ENCODE measurements at places on chromosomes 13 and 19.
A peak's percentile ranks its signal among the peaks of the same experiment; 100 is the strongest.

GRCh38 chr13:42110410-42111155, 62.1 kb downstream of the DGKH start:
- peak; percentile 81 for DNase-seq

- no peak for DNase-seq
These were observed 2.6 kb upstream of the CLC start for GRCh38 chr19:39740395-39740794.

- no peak for DNase-seq
These were observed 13.3 kb downstream of the COL4A1 start for GRCh38 chr13:110293649-110294048.

DNA sequence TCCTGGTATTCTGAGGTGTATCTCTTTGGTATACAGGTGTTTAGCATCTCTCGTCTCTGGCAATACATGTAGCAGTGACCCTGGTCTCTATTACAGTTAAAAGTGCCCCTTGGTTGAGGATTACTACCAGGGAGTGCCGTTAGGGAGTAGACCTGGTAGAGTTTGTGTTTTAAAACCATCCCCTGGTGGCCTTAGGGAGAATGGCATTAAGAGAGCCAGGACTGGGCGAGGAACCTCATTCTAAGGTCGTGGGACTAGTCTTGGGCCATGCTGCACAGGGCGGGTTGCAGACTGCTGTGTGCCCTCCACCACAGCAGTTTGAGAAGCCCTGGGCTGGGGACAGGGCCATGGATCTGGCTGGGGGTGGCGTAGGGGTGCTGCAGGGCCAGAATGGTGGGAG, 35.0 kb downstream of the B3GLCT start:
- no peak for DNase-seq

DNA sequence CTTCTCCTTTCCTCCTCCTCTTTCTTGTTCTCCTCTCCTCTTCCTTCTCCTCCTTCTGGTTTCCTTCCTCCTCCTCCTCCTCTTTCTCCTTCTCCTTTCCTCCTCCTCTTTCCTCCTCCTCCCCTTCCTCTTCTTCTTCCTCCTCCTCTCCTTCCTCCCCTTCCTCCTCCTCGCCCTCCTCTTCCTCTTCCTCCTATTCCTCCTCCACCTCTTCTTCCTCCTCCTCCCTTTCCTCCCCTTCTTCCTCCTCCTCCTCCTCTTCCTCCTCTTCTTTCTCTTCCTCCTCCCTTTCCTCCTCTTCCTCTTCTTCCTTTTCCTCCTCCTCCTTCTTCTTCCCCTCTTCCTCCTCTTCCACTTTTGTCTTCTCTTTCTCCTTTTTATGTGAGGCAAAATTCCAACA, 55.0 kb upstream of the ADGRE1 start:
- no peak for DNase-seq

DNA sequence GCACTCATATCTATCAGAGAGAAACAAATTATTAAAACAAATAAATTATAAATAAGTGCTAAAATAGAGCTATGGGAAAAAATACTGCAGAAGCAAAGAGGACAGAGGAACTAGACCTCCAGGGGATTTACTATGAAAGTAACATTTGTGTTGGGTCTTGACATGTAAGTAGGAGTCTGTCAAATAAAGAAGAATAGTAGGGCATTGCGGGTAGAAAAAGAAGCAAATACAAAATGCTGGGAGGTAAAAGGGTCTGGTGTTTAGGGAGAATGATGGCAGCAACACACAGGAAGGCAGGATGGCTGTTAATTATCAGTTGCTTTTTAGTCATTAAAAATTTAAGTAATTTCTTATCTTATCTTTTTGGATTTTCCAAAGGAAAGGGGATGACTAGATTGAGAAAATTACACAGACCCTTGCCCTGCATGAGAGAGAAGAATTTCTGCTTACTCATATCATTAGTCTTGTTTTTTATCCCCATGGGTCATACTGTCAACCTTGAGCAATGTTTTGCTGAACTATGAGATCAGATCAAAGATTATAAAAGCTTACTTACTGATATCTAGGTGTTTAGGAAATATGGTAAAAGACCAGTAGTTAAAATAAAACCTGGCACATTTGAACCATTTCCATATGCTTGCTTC, 472.7 kb downstream of the DIAPH3 start:
- DNase-seq: no peak

DNA sequence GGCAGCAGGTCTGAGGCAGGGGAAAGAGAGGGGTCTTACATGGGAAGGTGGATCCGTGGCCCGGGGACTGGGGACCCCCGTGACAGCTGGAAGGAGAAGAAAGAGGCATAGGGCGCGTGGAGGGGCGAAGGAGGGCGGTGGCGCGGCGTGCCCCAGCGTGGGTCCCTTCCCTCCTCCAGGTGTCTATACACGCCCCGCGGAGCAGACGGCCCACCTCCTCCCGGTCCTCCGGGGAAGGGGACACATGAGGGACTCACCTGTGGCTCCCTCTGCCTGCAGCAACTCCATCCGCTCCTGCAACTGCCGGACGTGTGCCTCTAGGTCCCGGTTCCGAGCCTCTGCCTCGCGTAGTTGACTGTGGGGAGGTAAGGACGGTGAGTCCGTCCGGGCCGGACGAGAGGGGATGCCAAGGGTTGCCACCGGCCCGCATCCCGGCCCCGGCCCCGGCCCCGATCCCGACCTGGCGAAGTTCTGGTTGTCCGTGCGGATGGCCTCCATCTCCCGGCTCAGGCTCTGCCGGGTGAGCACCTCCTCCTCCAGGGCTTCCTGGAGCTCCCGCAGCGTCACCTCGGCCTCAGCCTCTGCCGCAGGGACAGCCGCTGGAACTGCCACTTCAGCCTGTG, 2.4 kb upstream of the SIX5 start:
- no peak for DNase-seq

GRCh38 chr13:102033857-102034331, 368.0 kb downstream of the FGF14 start:
- no peak for DNase-seq

DNA sequence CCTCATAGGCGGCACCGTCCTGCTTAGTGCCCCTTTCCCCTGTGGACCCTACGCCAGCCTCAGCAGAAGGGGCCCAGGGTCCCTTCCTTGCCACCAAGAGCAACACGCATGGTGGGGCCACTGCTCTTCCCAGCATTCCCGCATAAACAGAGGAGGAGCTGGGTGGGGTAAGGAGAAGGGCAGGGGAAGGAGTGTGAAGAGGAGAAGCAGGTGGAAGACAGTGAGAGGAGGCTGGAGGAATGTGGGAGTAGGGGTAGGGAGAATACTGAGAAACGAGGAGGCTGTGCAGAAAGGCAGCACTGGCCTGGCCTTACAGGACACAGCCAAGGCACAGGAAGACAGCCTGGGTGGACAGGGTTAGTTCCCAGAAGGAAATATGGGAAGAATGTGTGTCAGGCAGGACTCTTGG, 43.9 kb downstream of the ZNF331 start:
- no peak for DNase-seq

DNA sequence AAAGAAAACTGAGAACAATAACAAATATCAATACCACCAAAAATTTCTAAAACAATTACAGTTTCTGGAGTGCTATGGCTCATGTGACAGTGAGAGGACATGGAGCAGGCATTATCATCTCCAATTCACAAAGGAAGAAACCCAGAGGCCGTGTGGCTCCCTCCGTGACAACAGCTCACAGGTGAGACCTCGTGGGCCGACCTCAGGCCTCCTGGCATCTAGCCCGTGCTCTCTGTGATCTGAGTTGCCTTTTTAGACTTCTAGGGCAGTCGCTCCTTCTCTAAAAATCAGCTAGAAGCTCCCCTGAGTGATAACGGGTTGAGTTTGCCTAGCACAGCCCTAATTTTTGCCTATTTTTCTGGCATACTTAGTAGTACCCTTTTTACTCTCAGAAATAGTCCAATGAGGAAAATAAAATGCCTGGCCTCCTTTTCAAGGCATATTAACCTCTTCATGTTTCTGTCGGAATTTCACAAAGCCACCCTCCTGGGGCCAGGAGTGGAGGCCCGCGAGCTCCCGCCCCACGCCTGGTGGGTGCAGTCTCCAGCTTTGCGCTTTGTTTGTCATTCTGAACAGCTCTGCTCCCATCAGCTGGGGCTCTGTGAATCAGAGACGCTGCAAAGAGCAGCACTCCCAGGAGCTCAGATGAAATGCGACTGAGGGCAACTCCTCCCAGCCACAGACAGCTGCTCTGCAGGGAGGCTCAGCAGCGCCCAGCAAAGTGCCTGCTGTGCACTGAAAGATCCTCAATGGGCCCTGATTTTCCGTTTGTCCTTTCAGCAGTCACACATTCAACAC, 292.5 kb downstream of the UQCRFS1 start:
- no peak for DNase-seq

DNA sequence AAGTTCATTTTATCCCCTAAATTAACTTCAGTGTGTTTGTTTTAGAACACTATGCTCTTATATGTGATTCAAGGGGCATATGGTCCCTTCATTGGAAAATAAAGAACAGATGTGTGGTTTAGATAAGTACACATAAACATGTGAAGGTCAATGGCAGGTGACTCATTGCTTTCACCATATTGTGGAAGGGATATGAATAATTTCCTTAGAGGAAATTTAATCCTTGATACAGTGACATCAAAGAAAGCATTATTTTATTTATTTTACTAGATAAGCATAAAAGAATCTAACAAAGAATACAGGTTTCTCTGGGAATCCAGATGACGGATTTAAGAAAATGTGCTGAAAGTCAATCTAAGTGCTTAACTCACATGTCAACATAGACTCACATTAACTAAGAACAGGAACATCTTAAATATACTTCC, 373.5 kb downstream of the KCTD12 start:
- DNase-seq: no peak

DNA sequence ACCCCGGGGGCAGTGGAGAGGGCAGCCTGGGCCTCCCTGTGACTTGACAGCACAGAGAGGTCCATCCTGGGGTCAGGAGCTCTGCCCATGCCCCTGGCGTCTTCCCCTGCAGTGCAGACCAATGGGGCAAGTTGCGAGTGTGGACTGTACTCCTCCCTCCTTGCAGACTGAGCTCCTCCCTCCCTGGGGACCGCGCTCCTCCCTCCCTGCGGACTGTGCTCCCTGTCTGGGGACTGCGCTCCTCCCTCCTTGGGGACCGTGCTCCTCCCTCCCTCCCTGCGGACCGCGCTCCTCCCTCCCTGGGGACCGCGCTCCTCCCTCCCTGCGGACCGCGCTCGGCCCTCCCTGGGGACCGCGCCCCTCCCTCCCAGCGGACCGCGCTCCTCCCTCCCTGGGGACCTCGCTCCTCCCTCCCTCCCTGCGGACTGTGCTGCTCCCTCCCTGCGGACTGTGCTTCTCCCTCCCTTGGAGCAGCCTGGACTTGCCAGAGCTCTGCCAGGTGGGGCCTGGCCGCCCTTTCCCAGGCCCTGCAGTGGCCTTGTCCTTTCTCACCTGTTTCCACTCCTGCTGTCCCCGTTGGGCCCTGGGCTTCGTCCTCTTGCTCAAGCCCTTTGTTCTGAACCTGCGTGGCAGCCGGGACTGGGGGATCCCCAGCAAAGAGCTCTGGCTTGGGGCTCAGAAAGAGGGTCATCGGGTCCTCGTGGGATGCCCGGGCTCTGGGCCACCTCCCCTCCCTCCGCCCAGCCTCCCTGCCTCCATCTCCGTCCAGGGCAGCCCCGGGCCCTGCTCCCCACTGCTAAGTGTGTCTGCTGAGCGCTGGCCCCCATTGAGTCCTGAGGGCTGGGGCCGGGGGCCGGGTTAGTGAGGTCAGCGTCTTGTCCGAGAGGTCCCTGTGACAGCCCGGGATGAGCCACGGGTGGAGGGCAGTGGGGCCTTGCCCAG, 6.8 kb downstream of the GAMT start:
- no peak for DNase-seq

DNA sequence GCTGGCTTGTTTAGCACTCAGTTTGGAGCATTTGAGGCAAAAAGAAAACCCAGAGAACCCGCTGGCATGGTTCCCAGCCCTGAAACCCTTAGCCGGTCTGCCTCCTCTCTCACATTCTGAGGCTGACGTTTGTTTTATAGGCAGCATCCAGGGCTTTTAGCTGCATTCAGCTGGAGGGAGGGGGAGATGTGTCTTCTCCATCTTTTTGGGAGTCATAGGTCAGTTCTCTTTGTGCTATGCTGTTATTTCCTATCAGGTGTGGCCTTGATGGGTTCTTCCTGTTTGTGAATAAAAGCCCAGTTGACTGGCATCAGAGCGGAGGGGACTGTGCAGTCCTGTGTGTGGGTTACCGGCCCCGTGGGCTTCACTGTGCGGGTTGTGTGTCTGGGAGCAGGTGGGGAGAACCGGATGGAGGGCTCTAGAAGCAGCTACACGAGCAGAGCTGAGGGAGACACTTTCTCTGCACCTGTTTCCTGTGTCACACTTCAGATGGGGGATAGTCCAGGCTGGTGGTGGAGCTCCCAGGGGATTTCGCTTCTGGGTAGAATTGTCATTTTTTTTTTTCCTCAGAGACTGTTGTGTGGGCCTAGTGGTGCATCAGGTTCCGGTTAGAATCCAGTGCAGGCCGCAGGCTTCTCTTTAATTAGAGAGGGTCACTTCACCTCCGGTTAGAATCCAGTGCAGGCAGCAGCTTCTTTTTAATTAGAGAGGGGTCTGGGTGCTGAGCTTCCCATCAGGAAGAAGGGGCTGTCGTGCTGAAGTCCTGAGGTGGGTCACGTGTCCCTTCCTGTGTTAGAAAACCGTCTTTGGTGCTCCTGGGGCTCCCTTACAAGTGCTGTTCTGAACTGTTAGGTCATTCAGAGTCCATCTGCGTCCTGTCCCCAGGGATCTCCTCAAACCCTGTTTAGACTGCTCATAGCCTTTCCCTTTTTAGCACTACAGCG, 69.6 kb downstream of the ARHGEF7 start:
- DNase-seq: peak; percentile 50

DNA sequence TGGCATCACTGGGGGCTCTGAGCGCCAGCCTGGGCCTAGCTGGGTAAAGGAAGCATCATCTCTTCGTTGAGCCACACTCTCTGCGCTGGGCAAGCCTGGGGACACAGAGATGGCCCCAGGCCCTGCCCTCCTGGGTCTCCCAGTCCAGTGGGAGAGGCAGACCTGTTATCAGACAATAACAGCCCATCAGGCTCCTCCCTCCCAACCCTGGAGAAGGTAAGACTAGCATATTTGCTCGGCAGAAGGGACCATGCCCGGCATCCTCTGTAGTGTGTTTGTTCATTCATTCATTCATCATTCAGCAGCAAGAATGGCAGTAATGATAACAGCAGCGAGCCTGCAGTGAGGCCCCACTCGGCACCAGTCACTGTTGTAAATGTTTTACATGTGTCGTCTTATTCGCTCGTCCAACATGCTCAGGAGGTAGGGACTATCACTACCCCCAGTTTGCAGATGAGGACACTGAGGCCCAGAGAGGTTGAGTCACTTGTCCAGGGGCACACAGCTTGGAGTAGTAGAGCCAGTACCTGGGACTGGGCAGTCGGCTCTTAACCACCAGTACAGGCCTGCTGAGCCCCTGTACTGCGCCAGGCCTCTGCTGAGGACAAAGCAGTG, 33.2 kb downstream of the PAK4 start:
- no peak for DNase-seq

GRCh38 chr19:28456252-28456651, 756.7 kb downstream of the UQCRFS1 start:
- DNase-seq: no peak

DNA sequence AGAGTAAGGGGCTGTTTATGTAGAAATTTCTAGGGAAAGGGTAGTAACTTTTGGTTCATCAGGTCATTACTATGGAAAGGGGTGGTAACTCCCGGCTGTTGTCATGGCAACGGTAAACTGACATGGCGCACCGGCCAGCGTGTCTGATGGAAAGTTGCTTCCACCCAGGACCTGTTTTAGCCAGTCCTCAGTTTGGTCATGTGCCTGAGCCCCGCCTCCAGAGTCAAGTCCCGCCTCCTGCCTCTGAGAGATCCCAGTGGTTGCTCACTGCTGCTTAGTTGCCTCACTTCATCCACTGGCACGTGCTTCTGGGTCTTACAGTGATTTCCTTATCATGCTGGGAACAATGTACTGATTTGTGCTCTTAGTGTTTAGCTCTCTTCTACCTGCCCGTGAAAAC, 455.2 kb upstream of the ZNF507 start:
- no peak for DNase-seq

GRCh38 chr13:78978381-78978998, 319.5 kb upstream of the OBI1 start:
- peak; percentile 54 for DNase-seq

Data from CD4-positive, alpha-beta T cell treated with Interleukin-17A for 1 hour (primary cell).